NCI-H2227 treated with DMSO at 0.1 percent for 48 hours (cell line): ENCODE measurements at places on chromosomes 5 and 9.
A peak's percentile ranks its signal among the peaks of the same experiment; 100 is the strongest.

DNA sequence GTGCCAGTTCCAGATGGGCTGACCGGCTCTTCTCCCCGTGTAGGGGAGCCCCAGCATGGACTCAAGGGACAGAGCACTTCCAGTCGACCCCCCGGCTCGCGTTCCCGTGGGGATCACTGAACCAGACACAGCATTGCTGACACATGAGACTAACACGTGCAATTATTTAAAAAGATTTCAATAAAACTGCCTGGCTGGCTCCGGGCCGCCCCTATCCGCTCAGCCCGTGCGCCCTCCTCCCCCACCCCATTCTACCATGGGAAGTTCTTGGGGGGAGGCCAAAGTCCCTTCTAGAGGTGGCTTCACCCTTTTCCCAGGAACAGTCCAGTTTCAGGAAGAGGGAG, 4.7 kb downstream of the TESK1 start:
- DNase-seq: no peak

DNA sequence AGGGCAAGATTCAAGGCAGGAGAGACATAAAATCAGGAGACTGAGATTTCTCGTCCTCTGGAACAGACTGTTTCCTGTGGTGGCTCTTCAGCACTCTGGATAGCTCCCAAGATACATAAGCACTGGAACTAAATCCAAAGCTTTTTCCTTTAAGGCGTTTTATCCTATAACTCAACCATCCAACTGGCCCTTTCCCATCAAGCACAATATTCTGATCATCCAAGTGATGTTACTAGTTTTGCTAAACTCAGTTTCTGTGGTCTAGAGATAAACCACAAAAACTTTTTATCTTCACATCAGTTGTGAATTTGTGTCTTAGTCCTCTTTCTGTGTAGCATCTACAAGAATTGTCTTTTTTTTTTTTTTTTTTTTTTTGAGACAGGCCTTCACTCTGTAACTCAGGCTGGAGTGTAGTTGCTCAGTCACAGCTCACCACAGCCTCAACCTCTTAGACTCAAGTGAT, 299.4 kb downstream of the COX7C start:
- no peak for DNase-seq

DNA sequence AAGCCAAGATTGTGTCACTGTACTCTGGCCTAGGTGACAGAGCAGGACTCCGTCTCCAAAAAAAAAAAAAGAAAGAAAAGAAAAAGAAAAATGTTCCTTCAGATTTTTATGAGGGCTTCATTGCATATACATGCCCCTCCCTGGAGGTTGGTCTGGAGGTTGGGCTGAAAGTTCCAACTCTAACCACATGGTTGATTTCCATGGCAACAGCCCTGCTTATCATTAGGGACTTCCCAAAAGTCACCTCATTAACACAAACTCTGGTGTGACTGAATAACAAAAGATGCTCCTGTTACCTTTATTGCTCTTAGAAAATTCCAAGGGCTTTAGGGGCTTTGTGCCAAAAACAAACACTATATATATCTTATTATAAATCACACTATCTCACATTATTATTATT, 113.8 kb downstream of the TMC1 start:
- no peak for DNase-seq

GRCh38 chr5:172583931-172584511, 57.0 kb upstream of the NEURL1B start:
- DNase-seq: no peak

DNA sequence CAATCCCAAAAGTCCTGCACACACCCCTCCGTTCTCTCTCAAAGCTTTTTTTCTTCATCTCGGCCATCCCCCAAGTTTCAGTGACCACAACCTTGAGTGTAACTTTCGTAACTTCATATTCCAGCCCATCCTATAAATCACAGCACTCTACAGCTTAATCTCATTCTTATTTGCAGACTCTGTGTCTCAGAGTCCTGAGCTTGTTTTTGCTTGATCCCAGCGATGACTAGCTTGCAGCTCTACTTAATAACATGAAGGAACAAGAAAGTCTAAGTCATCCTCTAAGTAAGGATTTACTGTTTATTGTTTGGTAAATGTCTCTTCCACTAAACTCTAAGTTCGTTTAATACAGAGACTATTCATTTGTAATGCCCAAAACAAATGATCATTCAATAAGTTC, 2.6 kb upstream of the SPDL1 start:
- no peak for DNase-seq

- DNase-seq: no peak
These were observed 290.1 kb downstream of the HINT1 start for GRCh38 chr5:130874861-130875417.

DNA sequence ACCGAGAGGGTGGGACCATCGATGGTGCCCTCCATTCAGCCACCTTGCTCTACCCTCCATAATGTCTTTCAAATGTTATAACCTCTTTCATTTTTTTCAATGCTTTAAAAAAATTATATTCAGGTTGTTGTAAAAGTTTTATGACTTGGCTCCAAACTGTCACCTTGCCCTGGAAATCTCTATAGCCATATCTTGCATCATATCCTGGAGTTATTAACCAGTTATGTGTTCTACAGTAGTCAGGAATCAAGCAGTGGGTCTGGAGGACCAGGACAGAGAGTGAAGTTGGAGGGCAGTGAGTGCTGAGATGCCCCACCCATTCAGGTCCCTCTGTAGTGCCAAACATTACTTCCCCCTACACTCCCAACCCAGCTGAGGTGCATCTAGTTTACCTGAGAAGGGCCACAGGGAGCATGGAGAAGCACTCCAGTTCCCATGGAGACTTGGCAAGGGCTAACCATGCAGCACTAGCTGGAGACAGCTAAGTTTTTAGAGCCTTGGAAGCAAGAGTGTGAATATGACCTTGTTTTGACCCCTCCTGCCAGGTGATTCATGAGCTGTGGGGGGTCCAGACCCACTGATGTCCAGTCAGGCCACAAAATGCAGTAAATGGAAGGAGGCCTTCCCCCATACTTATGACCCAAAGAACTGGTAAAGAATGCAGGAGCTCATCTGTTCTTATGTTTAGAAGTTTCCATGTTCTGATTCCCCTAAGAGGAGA, 5.5 kb downstream of the IFNA8 start:
- DNase-seq: no peak

- no peak for DNase-seq
These were observed 1024.8 kb downstream of the TLE1 start for GRCh38 chr9:80664327-80665210.

DNA sequence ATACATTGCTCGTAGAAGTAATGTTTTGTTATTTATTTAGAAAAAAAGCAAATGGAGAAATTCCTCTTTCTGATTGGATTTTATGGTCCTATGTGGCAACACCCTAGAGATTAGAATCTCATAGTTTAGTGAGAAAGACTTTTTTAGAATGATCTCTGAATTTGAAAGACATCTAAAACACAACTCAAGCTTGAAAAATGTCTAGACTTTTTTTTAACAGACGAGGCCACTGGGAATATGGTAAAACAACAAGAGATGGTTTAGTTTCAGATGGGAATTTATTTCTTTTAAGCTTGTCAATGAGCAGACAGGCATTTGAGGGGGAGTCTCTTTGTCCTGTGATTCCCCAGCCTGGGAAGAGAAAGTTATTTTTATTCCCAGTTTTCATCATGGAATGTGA, 122.1 kb downstream of the NTRK2 start:
- DNase-seq: no peak

- peak; percentile 40 for DNase-seq
These were observed 29.5 kb upstream of the ALDH1B1 start for GRCh38 chr9:38362852-38363588.

- DNase-seq: no peak
These were observed 66.2 kb upstream of the ADCY2 start for GRCh38 chr5:7329712-7330111.

- DNase-seq: no peak
These were observed 9.1 kb downstream of the ZDHHC12 start for GRCh38 chr9:128714586-128715435.

DNA sequence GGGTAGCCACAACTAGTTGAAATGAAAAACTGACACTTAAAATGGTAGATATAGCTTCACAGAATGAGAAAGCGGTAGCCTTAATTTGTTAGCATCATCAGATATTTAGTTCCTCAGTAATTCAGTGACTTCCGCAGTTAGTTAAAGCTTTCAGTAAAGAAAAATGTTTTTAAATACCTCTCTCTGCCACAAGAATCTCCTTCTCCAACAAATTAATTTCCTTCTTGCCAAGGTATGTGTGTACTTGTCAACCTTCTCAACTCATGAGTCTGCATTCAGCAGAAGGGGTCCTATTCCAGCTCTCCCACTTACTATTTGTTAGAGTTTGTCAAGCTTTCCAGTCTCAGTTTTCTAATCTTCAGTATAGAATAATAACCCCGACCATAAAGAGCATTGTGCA, 26.3 kb upstream of the ERAP1 start:
- no peak for DNase-seq

GRCh38 chr9:21141427-21141882, at the start of gene IFNW1:
Gene IFNW1, minus strand, starts transcription at chr9:21141832. Its CDS starts 262 bp downstream, at chr9:21141570.
- DNase-seq: no peak

GRCh38 chr5:131945551-131946168, at the start of gene MEIKIN:
Gene MEIKIN, minus strand, starts transcription at chr5:131945663. Its CDS starts 158 bp downstream, at chr5:131945505.
- no peak for DNase-seq

DNA sequence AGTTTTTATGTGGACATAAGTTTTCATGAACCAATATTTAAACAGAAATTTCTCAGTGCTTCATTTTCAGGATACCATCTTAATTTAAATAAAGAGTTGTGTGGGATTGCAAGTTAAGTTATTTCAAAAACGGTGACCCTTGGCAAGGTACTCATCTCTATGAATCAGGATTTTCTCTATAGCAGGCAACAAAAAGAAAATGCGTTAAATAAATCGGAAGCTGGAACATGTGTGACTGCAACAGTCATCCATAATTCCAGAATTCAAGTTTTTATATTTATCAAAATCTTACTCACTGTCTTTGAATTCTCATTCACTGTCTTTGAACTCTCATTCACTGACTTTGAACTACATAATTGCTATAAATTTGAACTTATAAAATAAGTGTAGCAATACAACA, 5.8 kb upstream of the RECK start:
- DNase-seq: no peak

GRCh38 chr9:118993965-118994364, 375.3 kb downstream of the BRINP1 start:
- no peak for DNase-seq

GRCh38 chr5:127934791-127935256, 148.7 kb upstream of the SLC12A2 start:
- DNase-seq: no peak

- no peak for DNase-seq
These were observed 15.1 kb upstream of the IGFBPL1 start for GRCh38 chr9:38439291-38439915.

- no peak for DNase-seq
These were observed 1703.8 kb downstream of the MAT2B start for GRCh38 chr5:165209101-165209727.

DNA sequence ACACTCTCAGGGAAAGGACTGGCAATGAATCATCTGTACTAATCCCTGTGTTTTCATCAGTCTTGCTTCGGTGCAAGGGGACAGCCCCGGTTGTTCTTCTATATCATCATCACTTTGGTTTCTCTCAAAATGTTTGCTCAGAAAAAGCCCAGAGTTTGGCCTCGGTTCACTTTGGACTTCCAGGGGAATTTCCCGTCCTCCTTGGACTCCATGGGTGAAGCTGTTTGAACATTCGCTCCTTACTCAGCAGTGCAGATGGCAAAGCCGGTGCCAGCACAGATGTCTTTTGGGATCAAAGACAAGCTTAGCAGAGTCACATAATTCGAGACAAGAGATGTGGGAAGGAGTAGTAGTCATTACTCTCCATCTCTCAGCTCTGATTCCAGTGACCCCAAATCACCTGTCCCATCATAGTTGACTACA, 69.8 kb upstream of the TNFSF8 start:
- no peak for DNase-seq

GRCh38 chr9:104808035-104808614, 44.2 kb downstream of the NIPSNAP3B start:
- no peak for DNase-seq

DNA sequence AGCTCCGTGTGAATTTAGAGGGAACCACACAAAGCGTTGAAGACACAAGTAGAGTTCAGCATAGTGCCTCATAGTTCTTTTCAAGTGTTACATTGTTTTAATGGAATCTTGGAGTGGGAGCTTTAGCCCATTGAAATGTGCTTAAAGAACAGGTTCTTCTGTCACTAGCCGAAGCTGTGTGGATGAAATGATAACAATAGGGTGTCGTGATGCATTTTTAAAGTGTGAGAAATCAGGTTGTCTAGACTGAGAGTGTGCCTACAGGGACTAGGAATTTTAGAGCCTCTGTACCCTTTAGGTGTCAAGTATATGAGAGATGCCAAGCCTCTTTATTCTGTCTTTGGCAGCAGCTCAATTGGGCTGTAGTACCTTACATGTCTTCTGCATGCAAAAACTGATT, 83.0 kb downstream of the NDUFS4 start:
- no peak for DNase-seq

DNA sequence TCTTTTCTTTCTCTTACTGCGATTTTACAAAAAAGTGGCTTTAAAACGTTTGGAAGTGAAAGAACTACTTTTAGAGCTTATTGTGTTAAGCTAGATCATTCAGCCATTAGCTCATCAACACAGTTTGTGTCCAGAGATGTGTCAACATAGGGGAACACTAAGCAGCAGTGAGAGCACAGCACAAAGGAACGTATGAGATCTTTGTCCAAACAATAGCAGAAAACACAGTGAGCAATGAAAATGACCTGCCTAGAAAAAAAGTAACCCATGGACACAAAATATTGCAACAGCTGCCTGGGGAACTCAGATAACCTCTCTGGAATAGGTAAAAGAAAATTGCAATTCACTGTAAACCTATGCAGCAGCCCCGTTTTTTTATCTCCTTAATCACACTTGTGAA, 372.5 kb downstream of the ARHGEF28 start:
- no peak for DNase-seq

GRCh38 chr5:16863469-16863946, 72.6 kb downstream of the MYO10 start:
- DNase-seq: no peak

DNA sequence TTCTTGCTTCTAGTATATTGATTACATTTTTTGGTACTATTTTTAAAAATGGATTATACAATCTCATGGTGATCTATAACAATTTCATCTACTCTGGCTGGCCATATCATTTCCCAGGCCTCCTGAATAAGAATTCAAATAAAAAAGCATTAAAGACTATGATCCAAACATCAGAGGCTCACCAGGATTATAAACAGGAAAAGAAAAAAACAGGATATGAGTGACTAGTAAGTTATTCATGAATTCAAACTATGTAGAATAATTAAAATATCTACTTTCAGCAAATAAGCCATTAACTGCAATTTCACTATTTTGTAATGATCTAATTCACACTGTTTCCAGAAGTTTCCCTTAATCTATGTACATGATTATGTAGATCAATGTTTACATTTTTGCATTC, 293.1 kb upstream of the CDH6 start:
- no peak for DNase-seq
